Progenitor cell of endocrine pancreas (in vitro differentiated cells): ENCODE measurements at places on chromosomes 1 and 21.

DNA sequence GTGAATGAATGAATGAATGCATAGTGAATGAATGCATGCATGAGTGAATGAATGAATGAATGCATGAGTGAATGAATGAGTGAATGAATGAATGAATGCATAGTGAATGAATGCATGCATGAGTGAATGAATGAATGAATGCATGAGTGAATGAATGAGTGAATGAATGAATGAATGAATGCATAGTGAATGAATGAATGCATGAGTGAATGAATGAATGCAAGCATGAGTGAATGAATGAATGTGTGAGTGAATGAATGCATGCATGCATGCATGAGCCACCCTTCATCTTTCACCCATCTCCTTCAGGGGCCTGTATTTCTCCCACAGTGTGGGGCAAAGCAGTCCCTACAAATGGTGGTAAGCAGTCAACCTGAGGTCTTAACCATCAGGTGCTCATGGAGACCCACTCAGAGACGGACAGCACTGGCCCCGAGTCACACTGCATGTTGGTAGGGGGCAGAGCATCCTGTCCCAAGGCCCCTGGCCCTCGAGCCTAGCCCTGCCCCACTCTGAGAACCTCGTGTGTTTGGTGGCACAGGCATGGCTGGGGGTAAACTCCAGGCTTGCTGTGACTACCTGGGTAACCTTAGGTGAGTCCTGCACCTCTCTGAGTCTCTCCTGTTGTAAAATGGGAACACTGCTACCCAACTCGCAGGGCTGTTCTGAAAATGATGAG lies 28.0 kb upstream of the PAX7 start:
- no peak for DNase-seq

- DNase-seq = no peak
These were observed 30.2 kb upstream of the SFPQ start for GRCh38 chr1:35223084-35223630.

- no peak for DNase-seq
These were observed 67.8 kb downstream of the SIK1 start for GRCh38 chr21:43358940-43359822.

DNA sequence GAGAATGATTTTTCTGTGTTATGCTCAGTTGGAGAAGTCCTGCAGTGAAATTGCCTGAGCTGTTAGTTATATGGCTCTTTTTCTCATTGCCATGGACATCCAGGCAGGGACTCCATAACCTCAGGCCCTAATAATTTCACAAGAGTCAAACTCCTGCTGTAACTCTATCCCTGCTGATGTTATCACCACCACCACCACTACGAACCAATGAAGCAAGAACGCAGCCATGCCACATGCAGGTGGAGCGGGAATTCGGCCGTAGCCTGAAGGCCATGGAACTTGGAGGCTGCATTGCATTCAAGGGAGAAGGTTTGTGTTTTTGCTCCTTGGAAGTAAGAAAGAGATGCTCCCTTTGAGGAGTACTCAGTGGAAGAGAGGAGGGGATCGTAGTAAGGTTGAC lies 16.8 kb upstream of the DLGAP3 start:
- DNase-seq = no peak

GRCh38 chr1:246860401-246860800 lies 71.3 kb downstream of the AHCTF1 start:
- DNase-seq = no peak

DNA sequence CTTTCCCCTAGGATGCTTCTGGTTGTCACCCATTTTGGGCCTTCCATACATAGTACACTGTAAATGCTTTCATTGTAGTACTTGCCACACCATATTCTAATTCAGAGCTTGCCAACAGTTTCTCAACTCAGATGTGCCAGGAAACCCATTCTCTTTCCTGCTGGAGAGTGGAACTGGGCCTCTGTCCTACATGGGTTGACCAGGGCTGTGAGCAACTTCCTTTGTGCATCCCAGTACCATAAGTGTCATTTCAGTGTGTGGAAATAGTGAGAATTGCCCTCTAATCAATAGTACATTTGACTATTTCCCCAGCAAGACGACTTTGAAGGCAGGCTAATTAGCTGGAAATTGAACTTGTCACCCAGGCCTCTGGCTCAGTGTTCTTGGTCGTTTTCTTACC lies 74.8 kb downstream of the MTR start:
- no peak for DNase-seq

DNA sequence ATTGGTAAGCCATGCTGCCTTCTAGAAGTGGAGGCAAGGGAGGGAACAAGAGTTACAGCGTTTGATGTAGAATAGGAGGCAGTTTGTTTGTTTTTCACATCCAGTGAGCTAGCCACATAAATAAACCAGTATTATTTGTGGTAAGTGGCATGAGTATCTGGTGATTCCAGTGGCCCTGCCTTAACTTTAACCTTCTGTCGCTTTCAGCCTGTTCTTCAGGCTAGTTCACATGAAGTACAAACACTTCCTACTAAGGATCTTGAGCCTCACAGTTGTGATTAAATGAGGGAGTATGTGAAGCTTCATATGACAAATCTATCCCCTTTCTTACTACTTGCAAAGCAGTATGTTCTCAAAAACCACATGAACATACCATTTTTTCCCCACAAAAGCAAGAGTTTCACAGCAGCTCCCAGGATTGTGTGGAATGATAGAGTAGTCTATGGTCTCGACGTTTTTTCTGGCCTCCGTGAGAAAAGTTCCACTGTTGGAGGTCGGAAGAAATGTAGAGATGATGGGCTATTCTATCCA lies 59.5 kb downstream of the PHACTR4 start:
- DNase-seq = no peak

DNA sequence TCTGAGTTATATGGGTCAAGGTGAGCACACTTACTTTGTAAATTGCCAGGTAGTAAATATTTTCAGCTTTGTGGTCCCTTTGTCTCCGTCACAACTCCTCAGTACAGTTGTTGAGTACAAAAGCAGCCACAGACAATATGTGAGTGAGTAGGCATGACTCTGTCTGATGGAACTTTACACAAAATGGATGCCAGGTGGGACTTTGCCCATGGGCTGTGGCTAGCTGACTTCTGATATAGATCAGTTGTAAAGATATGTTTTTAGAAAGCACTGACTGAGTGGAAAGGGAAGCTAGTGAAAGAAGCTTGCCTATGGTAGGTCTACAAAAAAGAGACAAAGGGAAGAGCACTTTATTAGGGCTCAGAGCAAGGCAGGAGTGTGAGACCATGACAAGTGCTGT lies 23.1 kb upstream of the IGSF5 start:
- DNase-seq = no peak

GRCh38 chr1:44609768-44610526 lies 64.3 kb downstream of the TMEM53 start:
- DNase-seq = no peak

GRCh38 chr21:45420061-45421041 lies 15.4 kb downstream of the COL18A1 start:
- no peak for DNase-seq

DNA sequence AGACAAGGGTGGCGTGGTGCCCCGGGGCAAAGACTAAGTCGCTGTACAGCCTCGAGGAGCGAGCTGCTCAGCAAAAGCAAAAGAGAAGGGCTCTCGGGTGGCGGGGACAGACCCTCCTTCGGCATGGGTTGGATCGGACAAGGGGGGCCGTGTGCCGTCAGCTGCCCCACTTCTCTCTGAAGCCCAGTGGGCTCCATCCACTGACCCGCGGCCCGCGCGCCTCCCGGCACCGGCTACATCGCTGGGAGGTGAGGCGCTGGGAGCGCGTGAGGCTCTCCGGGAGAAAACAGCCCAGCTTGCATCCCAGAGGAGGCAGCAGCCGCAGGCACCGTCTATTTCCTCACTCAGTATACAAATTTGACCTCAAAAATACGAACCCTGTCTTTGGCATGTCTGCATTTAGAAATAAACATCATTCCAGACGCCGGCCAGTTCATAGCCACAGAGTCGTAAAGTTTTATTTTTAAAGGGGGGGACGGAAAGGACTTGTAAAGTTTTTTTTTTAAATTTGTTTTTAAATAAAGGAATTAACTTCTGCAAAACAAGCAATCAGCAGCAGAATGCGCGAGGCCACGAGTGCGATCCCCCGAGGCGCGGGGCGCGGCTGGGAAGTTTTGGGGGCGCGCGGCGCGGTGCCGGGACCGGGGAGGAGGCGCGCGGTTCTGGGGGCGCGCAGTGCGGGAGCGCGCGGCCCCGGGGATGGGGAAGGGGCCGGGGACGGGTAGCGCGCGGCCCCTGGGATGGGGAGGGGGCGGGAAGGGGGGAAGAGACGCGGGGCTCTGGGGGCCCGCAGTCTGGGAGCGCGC lies 689 bp upstream of the GPR137B start:
- DNase-seq = peak; percentile 20

DNA sequence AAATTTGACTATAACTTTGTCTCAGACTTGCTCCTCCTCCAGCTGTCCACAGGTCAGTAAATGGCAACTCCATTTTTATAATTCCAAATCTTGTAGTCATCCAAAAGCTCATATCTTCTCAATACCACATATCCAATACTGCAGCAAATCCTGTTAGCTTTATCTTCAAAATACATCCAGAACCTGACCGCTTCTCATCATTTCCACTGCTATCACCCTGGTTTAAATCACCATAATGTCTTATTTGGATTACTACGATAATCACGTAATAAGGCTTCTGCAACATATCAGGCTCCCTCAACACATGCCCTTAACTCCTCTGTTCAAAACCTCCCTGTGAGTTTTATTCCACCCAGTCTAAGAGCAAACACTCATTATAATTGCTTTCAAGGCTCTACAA lies 34.5 kb downstream of the ERO1B start:
- DNase-seq = no peak

DNA sequence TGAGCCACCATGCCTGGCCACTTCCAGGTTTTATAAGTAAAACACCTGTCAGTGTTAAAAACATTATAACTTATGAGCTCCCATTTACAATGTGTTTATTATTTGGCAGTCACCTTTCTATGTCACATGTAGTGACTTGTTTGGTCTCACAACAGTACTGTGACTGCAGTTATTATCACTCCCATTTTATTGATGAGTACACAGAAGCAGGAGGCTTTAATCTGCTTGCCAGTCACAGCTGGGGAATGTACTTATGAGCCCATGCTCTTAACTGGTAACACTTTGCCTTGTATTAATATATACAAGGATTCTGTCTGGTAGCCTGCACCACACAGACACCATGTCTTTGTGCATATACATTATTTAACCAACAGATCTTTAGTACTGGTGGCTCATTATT lies 31.1 kb upstream of the BACH1 start:
- DNase-seq = no peak

- no peak for DNase-seq
These were observed 33.0 kb downstream of the MRAP start for GRCh38 chr21:32331444-32332305.

GRCh38 chr1:159090286-159091179 lies 14.0 kb upstream of the AIM2 start:
- no peak for DNase-seq

DNA sequence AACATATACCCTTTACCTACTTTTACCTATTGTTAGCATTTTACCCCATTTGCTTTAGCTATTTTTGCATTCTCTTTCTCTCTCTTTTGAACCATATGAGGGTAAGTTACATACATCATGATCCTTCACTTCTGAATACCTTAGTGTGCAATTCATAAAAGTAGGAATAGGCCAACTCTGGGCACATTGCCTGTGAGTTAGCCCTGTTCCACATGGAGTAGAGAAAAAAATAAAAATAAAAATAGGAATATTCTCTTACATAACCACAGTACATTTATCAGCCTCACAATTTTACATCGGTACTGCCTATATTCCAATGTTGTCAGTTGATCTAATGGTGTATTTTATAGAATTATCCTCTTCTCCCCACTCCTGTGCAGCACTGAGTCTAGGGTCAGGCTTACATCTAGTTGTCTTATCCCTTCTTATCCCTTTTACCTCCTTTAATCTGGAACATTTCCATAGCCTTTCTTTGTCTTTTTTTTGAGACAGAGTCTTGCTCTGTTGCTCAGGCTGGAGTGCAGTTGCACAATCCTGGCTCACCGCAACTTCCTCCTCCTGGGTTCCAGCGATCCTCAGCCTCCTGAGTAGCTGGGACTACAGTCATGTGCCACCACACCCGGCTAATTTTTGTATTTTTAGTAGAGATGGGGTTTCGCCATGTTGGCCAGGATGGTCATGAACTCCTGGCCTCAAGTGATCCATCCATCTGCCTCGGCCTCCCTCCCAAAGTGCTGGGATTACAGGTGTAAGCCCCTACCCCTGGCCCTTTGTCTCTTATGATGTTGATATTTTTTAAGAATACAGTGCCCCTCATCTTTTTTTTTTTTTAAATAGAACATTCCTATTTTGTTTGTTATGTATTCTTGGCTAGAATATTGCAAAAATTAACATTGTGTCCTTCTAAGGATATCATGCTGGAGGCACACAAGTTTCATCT lies 11.1 kb upstream of the SLC30A1 start:
- no peak for DNase-seq

GRCh38 chr1:207752456-207752998 lies 673 bp downstream of the CD46 start:
- DNase-seq = peak; percentile 27

DNA sequence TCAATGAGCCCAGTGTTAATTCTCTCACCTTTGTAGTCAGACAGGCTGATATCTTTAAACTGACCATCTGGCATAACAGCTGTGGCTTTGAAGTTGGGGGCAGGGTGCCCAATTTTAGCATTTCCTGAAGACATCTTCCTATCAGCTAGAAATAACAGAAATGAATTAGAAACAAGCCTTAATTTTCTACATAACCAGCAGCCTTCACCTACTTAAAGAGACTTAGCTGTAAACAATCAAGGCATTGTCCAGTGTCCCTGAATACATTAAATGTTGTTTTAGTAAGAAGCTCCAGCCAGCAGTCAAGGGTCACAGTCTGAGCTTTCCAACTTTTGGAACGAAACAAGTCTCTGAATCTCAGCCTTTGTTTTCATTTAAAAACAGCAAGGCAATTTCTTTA lies 2.8 kb downstream of the PRDX1 start:
- no peak for DNase-seq

DNA sequence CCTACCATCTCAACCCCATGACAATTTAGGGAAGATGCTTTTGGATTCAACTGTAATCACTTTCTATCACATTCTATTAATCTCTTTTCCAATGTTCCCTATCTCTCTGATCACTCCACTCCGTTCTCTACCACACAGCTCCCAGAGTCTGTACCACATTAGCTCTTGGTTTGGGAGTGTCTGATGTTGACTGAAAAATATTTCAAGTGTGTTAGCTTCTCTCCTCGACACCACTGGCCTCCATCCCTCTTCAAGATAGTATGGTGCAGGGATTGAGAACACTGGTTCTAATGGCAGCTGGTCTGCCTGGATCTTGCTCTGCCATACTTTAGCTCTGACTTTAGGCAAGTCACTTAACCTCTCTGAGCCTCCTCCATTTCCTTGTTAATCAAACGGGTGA lies 39.9 kb downstream of the ATP1A1 start:
- DNase-seq = no peak

GRCh38 chr1:118244194-118244593 lies 59.2 kb upstream of the SPAG17 start:
- no peak for DNase-seq

- DNase-seq = no peak
These were observed 23.6 kb downstream of the COA6 start for GRCh38 chr1:234396871-234397270.

GRCh38 chr1:30198795-30199403 lies 524.5 kb downstream of the MATN1 start:
- DNase-seq = no peak

- no peak for DNase-seq
These were observed 144.9 kb upstream of the HOOK1 start for GRCh38 chr1:59669752-59670312.

- no peak for DNase-seq
These were observed 107.2 kb downstream of the SIM2 start for GRCh38 chr21:36806103-36806502.
